ENCODE measurements at places on chromosomes 12 and 14. TPM values are rescaled to one million over a fixed set of nuclear protein-coding genes. Genes with fewer than 3 reads are reported as not detected.

GRCh38 chr12:129193263-129193871, 340.1 kb downstream of the GLT1D1 start:
- no peak for DNase-seq

GRCh38 chr14:60665177-60665550, 15.9 kb upstream of the SIX1 start:
- no peak for DNase-seq

DNA sequence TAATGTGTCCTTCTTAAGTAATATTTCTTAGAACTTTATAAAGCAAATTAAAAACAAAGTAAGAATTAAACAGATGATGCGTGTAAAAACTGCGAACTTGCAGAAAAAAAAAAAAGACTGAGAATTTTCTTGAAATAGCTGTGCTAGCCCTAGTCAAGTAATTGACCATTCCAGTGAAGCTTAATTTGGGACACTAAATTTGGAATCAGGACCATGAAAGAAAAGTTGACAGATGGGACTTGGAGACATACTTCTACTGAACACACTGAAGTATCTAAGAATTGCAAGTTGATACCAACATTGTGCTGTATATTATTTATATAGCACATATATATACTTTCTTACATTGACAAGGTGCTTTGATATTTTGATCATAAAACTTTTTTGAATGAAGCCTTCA, 386.6 kb downstream of the KCNH5 start:
- DNase-seq: no peak

DNA sequence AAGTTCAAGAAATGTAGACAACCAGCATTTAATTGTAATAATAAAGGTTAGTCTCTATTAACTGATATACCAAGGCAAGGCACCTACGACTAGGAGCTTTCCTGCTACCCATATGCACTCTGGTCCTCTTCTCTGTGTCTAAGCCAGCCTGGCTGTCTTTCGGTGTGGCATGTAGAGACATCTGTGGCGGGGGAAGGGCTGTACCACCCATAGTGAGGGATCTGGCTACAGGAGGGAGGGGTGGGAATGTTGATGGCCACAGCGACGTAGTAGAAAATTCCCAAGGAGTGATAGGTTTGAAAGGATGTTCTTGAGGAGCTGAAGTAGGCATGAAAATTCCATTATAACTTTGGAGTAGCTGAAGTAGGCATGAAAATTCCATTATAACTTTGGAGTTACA, 344.2 kb downstream of the ATP23 start:
- DNase-seq: no peak

GRCh38 chr12:88947486-88948043, 367.3 kb upstream of the KITLG start:
- DNase-seq: no peak

DNA sequence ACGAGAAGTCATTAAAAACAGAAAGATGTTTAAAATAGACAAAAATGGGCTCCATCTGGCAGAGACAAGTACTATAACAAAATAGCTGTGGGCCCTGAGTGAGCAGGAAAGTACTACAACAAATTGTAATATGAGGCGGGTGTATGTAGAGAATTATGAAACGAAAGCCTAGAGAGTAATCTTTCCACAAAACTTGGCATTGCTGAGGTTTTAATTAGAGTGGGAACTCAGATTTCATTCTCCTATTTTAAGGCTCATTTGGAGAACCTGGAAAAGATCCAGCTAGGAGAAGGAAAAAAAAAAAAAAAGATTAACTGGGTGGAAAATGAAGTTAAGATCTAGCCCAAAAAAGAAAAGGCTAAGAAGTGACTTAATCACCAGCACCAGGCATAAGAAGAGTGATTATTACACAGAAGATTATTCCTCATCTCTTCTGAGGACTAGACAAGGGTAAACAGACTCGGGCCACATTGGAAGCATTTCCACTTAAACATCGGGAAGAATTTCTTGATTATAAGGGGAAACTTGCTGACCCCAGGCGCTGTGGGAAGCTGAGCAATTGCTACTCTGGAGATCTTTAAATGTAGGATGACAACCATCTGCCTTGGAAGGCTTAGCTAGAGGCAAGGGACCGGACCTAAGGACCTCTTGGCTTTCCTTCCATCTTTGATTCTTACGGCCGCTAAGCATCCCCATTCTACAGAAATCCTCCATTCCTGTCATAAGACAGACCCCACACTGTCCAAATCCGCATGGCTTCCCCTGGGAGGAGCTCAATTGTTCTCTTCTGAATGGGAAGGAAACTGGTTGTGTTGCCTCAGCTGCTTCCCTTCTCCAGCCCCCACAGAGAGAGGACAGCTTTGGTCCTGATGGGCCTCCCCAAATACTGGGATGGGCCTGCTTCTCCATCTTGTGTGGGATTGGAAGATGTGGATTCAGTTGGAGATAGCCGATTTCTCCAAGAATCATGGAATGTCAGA, 40.6 kb downstream of the IGF1 start:
- DNase-seq: no peak

- DNase-seq: no peak
Measured at GRCh38 chr12:62259631-62259992, 592 bp upstream of the USP15 start.

SDR9C7 gene
- polyA plus RNA-seq: 0.10 TPM
